Activated CD8-positive, alpha-beta memory T cell treated with anti-CD3 and anti-CD28 coated beads for 1 hour (primary cell): ENCODE measurements at places on chromosomes 6 and 20.

GRCh38 chr6:21116736-21117135 is 476.8 kb upstream of the SOX4 start:
- no peak for DNase-seq

DNA sequence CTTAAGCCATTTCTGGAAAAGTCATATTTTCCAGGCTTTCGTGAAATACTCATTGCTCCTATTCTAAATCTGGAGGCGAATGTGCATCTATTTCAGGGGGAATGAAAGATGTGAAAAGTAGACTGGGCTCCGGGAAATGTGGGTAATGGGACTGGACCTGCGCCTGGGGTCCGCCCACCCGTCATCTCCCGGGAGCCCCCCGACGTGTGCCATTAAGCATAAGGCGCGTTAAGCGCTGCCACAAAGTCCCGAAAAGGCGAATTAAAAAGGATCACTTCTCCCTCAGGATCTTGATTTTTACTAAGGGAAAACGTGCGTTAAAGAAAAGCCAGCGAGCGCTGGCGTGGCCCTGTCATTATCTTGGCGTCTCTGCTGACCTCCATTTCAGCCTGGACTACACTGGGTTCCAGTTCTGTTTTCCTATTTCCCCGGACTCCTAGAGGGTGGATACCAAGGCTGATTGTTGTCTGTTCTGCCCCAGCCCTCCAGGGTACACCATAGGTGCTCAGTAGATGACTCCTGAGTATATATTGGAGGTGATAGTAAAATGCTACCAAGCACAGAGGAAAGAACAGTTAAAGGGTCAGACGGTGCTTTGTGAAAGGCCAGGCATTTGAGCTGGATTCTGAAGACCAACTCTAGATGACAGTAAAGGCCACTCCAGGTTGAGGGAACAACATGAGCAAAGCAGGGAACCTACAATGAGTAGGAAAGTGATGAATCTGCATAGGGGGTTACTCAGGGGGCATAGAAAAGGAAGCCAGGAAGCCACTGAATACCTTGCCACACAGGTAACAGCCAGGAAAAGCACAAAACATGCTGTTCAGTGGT is 89.2 kb upstream of the ARID1B start:
- no peak for DNase-seq

DNA sequence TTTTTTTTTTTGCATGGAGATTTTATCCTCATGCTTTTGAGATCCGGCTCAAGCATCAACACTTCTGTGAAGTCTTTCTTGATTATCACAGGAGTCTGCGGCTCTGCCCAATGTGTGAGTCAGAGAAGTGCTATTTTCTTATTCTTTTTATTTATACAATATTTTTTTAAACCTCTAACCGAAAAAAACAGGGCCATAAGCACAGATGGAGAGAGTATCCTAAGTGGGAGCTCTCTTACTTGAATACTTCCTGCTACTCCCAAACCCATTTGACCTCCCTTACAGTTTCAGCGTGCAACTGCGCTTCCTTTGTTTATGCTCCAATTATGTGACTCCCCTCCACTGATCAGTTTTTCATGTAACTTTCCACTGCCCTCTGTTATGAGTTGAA is 8.7 kb upstream of the ATXN1 start:
- no peak for DNase-seq

- no peak for DNase-seq
Measured at GRCh38 chr20:37348792-37349516, 3.0 kb downstream of the SRC start.

GRCh38 chr6:170459451-170459850 is 93.7 kb downstream of the PSMB1 start:
- DNase-seq, result no peak

- DNase-seq, result no peak
Measured at GRCh38 chr6:5778317-5778857, 228.3 kb downstream of the NRN1 start.

DNA sequence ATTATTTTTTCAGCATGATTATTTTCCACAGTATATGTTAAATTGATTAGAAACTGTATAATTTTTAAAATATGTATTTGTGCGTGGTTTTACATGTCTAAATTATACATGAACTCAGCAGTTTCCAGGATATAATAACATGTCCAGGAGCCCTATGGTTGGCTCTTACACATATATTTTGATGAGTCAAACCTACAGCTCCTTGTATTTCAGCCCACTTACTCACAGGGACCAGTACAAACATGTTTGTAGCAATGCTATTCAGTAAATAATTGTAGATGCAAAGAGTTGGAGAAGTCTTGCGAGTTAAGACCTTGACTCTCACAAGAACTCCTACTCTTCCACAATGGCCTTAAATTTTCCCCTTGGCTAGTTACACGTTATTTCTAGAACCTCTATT is 107.2 kb upstream of the SASH1 start:
- DNase-seq, result no peak

DNA sequence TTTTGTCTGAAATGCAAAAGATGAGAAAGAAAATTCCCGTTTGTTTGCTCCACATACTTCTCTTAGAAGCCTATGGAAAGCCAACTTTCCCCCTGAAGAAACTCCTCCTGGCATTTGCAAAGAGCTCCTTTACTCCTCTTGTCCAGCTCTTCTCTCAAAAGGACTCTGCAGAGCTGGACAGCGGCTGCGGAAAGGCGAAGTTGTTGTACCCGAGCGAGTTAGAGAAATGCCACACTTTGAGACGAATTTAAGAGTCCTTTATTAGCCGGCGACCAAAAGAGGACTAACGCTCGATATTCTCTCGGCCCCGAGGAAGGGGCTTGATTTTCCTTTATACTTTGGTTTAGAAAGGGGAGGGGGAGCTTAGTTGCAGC is 157.8 kb downstream of the TRIM27 start:
- no peak for DNase-seq

GRCh38 chr6:25337431-25337830 is 58.3 kb downstream of the CARMIL1 start:
- DNase-seq, result no peak

- no peak for DNase-seq
Measured at GRCh38 chr20:18678549-18679419, 90.9 kb downstream of the DTD1 start.
